Pulmonary artery endothelial cell (primary cell): ENCODE measurements at places on chromosomes 4 and X. TPM values are rescaled to one million over a fixed set of nuclear protein-coding genes. Genes with fewer than 3 reads are reported as not detected.

DNA sequence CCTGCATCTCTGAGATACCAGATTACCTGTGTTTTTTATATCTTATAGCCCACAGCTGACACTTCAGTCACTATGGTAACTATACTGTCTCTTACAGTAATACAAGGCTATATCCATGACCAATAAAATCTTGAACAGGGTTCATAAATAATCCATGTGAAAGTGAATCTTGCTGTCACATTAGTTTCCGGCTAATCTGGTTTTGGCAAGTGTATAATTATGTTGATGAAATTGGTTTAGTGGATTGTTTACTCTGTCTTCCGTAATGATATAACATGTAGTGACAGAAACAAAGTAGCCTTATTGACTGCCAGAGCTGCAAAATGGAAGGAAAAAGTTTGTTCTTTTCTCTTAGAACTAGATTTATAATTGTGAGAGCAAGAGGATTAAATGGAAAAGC, 686.6 kb upstream of the PABPC4L start:
- no peak for DNase-seq

- no peak for DNase-seq
Measured at GRCh38 chrX:151985955-151986354, 11.5 kb upstream of the GABRE start.

DNA sequence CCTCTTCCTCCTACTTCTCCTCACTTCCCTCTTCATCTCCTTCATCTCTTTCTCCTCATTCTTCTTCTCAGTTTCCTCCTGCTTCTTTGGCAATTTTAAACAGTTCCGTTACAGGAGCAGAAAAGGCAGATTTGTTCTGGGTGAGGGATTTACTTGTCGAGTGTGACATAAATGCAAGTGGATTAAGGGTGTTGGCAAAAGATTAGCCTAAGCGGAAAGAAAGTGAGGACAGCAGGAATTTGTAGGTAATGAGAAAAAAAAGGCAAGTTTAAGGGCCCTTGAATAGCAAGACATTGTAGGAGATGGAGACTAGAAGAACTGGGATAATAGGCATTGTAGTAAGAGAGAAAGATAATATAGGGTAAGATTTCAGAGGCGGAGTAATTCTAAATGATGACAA, 841.6 kb downstream of the RAPGEF2 start:
- DNase-seq: no peak

- DNase-seq: no peak
Measured at GRCh38 chr4:152981842-152982241, 45.7 kb downstream of the FHDC1 start.

DNA sequence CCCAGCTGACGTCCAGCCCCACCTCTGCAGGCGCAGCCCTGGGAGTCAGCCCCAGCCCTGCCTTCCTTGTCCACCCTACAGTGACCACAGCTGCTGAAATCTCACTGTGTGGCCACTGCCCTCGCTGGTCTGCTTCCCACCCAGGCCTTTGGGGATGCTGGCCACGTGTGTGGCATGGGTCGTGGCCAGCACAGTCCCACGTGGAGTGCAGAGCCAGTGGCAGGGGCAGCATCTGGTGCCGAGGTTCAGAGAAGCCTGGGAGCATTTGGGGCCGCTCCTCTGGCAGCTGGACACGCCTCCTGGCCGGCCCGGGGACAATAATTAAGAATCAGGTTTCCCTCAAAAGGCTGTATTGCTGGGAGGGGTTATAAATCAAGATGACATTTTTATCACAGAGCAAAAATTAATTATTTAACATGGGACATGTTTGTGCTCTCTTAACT, 92.1 kb downstream of the HMX1 start:
- no peak for DNase-seq

DNA sequence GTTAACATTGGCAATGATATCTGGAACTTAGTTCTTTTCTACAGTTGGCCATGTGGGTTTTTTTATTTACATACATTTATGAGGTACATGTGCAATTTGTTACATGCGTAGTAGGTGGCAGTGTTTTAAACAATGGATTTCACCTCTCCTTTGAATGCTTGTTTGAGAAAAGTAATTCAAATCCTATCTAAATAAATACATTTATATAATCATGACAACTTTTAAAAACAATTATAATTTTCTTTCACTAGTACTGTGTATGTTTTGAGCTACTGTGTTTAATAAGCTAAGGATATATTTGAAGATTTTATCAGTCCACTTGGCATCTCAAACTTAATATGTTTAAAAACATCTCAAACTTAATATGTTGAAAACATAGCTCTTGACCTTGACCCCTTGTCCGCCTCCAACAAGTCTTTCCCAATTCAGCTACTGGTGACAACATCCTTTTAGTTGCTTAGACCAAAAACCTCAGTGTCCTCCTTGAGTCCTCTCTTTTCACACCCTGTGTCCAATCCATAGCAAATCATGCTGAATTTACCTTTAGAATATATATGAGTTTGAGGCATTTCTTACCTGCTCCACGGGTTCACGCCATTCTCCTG, 14.5 kb downstream of the GUCY1B1 start:
- no peak for DNase-seq

GRCh38 chr4:69362351-69362750, 82.1 kb downstream of the UGT2B28 start:
- DNase-seq: no peak

DNA sequence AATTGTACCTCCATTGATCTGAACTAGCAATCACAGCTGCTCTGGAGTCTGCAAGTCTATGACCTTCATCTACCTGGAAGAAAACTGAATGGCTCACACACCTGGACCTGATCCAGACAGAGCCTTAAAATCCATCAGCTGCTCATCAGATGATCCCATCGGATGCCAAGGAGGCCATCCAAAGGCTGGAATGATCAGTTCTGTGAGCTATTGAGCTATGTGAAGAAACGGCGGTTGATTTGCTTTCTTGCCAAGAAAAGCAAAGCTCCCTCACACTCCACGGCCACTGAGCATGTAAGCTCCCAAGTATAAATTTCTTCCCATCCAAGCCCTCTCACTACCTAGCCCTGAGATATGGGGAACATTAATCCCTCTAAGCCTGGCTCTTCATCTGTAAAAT, 63.1 kb downstream of the RELL1 start:
- DNase-seq: no peak

DNA sequence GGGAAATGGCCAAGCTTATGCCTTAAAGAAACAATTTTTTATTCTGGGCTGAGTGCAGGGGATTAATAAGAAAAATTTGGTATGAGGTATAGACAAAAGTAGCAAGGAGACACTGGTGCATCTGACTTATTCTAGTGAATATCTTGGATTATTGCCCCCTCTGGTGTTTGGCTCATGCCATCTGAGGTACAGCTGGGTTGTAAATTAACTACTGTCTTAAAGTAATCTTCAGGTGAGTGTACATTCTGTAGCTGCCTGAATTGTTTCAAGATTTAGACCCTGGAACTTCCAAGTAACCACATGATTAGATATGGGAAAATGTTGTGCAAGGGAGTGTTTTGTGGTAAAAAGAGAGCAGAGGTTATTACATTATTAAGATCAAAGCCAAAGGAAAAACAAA, 988.7 kb downstream of the FAM133A start:
- DNase-seq: no peak

- DNase-seq: no peak
Measured at GRCh38 chr4:30867427-30867826, 147.3 kb downstream of the PCDH7 start.

Gene PPP1R3F
- 1.5 and 3.1 TPM in 2 replicates for total RNA-seq

Gene SERTM2
- total RNA-seq: not detected in 2 replicates

Gene PABPC1L2B
- total RNA-seq: not detected in 2 replicates

Gene EXOC1L
- total RNA-seq: not detected in 2 replicates

Gene NLGN4X
- total RNA-seq: not detected in 2 replicates

Gene FBXW7
- total RNA-seq: 65.2 and 75.2 TPM in 2 replicates
